ENCODE measurements at places on chromosomes 11 and 22.
A peak's percentile ranks its signal among the peaks of the same experiment; 100 is the strongest.

DNA sequence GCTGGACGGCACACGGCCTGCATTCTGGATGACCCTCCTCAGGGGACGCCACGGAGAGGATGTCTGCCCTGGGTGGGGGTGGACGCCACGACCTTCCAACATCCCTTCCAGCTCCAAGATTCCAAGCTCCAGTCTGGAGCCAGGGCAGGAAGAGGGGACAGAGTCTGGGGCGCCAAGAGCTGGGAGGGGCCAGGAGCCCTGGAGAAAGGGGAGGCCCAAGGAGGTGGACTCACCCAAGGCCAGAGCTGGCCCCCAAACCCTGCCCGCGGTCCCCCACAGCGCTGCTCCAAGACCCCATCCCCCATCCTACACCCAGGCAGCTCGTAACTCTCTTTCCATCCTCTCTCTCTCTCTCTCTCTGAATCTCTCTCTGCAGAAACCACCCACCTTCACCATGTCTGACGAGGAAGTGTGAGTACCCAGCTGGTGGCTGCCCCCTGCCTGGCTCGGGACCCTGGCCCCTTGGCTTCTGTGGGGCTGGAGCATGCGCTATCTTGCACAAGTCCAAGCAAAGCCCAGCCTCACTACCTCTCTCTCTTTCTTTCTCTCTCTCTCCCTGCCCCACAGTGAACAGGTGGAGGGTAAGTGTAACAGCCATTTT, 3.1 kb downstream of the TNNT3 start:
- no peak for DNase-seq

DNA sequence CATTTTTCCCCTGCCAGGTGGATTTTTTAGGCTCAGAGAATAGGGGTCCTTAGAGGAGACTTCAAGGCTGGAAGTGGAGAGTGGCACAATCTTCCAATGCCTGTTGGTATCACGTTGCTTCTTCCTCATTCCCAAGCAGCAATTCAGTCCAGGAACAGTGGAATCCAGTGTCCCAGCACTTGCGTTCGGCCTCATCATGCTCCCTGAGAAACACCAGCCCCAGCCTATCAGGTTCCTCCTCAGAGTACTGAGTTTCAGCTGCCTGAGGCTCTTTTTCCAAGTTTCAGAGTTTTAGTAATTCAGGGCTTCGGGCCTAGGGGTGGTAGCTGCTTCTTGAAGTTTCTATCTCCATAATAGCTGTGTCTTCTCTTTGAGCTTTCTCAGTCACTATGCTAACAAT, 31.9 kb upstream of the NRGN start:
- DNase-seq: no peak

- DNase-seq: no peak
Measured at GRCh38 chr11:134633276-134633675, 221.2 kb upstream of the B3GAT1 start.

- peak; percentile 81 for DNase-seq
Measured at GRCh38 chr11:58927393-58928106, 11.7 kb upstream of the GLYATL1 start.

- no peak for DNase-seq
Measured at GRCh38 chr22:44627521-44628139, 74.4 kb upstream of the PRR5 start.

GRCh38 chr11:112759418-112759817, 201.8 kb upstream of the NCAM1 start:
- DNase-seq: no peak

GRCh38 chr11:47376107-47376524, 2.2 kb downstream of the SPI1 start:
- no peak for DNase-seq

- DNase-seq: no peak
Measured at GRCh38 chr11:278001-278951, at the start of gene NLRP6. Gene NLRP6 (plus strand): TSS chr11:278407. CDS start chr11:278570, 163 bp downstream.

DNA sequence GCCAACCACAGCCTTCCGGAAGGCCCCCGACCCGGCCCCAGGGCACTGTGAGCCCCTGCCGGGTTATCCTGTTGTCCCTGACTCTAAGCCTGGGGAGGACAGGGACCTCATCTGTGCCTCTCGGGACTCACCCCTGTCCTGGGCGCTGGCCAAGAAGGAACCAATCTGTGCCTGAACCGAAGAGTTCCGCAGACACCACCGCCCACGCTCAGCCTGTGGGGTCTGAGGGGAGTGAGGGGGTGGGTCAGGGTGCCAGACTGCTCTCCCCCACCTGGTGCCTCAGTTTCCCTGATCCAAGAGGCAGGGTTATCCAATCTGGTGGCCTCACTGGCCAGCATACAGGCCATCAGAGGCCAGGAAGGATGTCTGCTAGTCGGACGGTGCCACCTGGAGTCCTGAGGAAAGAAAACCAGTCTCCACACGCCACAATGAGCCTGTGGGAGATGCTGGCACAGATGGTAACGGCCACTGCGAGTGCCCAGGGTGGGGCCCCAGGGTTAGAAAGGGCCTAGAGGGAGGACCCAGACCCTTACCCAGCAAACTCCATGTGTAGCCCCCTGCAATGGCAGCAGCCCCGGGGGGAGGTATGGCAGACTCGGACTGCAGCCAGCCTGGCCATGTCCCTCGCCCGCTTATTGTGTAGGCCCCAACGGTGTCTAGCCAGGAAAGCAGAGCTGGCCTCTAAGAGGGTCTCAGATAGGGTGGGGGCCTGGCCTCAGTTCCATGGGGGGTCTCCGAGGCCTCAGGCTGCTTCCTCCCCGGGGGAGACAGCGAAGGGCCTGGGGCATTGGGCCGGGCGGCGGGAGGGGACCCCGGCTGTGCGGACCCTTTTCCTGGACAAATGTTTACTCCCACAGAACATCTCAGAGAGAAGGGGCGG, 827 bp upstream of the TNNT3 start:
- no peak for DNase-seq

DNA sequence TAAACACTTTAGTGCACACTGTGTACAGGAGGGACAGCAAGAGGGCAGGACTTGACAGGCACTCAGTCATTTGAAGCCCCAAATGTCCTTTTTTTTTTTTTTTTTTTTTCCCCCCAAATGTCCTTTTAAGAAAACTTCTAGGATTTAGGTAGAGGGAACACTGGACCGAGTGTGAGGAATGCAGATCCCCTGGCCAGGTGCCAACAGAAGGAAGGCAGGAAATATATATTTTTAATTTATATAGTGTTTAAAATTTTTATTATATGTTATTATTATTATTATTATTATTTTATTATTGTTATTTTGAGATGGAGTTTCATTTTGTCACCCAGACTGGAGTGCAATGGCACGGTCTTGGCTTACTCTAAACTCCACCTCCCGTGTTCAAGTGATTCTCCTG, 35.5 kb downstream of the ARHGAP8 start:
- no peak for DNase-seq

DNA sequence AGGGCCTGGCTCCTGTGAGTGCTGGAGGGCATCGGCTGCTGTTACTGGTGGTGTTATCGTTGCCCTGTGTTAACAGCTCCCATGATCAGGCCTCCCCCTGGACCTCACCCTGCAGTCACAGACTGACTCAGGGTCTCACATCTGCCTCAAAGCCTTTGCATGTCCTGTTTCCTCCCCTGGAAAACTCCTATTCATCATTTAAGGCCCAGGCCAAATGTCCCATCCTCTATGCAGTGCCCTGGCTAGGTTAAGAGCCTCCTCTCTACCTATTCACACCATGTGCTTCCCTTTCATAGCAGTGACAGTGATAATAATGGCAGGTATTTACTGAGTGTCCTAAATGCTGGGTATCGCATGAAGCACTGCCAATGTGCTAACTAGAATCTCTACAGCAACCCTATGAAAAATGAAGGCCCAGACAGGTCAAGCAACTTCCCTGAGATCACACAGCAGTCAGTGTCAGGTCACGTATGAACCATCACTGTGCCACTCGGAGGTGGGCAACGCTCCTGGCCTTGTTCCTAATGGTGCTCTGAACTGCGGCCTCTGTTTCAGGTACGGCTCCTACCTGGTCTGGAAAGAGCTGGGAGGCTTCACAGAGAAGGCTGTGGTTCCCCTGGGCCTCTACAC, 9.3 kb downstream of the TSPO start:
- DNase-seq: no peak

DNA sequence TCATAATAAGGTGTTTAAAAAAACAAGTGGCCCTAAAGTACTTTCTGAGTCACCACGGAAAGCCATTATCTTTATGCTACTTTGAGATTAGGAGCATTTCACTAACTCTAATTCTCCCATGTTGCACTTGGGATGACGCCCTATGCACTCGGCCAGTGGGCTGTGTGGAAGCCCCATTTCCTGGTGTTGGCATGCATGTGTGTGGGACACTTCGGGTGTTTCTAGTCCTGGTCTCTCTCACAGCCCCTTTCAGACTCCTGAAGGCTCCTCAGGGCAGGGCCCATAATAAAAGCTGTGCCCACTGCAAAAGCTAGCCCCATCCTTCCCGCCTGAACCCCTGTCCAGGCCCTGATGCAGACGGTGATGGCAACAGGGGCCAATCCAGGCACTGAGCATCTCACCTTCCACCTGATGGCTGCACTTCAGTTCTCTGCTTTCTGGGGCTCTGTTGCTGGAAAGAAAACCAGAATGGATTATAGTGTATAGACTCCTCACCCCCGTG, 14.9 kb upstream of the FXYD2 start:
- no peak for DNase-seq

DNA sequence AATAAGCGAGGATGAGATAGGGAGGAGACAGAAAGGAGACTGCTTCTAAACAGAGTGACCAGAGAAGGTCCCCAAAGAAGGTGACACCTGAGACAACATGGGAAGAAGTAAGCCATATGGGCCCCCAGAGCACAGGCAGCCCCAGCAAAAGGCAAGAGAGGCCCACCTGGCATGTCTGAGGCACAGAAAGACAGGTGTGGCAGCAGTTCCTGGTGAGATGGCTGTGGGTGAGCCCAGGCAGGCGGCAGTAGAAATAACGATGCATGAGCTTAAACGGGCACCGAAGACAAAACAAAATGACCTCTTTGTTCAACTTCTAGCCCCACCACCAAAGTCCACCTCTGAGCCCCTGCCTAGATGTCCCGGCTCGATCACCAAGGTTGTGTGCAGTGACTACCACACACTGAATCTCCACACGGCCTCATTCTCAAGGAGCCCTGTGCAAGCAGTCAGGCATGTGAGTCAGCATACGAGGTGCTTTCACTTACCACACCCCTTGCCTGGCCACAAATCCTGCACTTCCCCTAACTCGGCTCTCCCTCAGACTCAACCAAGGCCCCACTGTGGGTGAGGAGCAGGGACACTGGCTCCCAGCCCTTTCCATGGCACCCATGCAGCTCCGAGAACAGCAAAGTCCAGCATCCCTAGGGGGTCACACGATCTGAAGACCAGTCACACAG, 77.6 kb downstream of the PACSIN2 start:
- DNase-seq: no peak

GRCh38 chr22:24460418-24461089, 33.2 kb downstream of the ADORA2A start:
- DNase-seq: no peak

- peak; percentile 9 for DNase-seq
Measured at GRCh38 chr11:119055901-119056300, 1.1 kb downstream of the HYOU1 start.

DNA sequence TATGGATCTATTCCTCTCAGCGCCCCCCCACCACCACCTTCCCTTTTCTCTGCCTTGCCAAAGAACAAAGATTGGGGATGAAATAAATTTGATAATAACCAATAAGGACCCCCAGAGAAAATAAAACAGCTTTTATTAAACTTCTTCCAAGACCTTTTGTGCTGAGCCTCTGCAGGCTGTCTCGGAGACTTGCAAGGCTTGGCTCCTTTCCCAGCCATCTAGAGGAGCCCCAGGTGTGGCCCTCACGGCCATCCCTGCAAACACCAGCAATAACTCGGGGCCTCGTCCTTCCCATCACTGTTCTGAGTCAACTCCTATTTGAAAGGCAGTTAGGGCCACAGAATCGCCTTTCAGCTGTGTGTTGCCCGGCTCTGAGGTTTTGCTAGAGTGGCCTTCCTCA, 51.2 kb upstream of the LMO1 start:
- no peak for DNase-seq

- peak; percentile 32 for DNase-seq
Measured at GRCh38 chr11:57536947-57537619, at the start of gene SMTNL1. Gene SMTNL1 (plus strand): TSS chr11:57537595. CDS start chr11:57542643, 5,048 bp downstream.

DNA sequence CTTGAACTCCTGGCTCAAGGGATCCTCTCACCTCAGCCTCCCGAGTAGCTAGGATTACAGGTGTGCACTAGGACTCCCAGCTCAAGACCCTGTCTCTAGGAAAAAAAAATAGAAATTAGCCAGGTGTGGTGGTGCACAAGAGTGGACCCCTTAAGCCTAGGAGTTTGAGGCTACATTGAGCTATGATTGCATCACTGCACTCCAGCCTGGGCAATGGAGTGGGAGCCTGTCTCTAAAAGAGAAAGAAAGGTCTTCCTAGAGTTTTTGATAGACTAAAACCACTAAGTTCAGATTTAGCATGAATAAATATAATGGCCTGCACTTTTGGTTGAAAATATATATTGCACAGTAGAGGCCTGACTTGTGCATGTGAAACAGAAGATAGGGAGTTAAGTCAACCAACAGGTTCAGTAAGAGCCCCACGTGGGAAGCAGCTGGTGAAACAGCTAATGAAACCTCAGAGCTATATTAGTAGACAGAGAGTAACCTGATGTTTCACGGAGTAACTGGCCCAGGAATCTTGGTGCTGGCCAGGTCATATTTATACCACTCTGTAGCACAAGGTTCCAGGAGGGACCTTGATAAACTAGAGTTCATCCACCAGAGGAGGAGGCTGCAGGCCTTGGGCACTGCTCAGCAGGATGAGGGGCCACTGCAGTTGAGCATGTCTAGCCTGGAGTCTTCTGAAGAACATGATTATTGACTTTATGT, 4.6 kb upstream of the MICAL3 start:
- no peak for DNase-seq

GRCh38 chr22:39177456-39177775, 24.9 kb upstream of the CBX7 start:
- DNase-seq: no peak

- no peak for DNase-seq
Measured at GRCh38 chr11:22703040-22703439, 36.6 kb downstream of the GAS2 start.

DNA sequence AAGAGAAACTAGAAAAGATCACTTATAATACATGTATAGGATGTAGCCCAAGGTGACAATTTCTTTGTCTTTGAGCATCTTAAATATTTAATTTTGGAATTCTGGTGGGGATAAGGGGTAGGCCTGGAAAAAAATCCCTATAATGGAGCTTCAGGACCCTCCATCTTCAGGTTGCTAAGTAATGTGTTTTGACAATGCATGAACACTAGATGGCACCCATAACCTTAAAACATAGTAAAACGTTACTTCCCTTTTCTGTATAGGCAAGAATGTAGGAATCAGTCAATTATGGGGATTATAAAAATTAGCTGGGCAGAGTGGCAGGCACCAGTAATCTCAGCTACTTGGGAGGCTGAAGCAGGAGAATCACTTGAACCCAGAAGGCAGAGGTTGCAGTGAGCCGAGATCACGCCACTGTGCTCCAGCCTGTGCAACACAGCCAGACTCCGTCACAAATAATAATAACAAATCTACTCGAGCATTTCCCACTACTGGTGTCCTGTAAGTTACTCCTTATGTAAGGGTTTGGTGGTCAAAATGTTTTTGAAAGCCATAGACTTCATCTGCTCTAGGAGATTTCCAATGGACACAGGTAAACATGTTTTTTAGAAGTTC, 541.9 kb upstream of the CCDC90B start:
- no peak for DNase-seq

GRCh38 chr11:748007-748359, 719 bp downstream of the TALDO1 start:
- no peak for DNase-seq

- peak; percentile 88 for DNase-seq
Measured at GRCh38 chr22:50326956-50327710, at the start of gene DENND6B. Gene DENND6B (minus strand): TSS chr22:50327012. CDS start chr22:50326988, 24 bp downstream.

GRCh38 chr22:24125941-24126340, 55.3 kb upstream of the SUSD2 start:
- DNase-seq: no peak

GRCh38 chr11:134355656-134356055, 23.9 kb downstream of the GLB1L2 start:
- no peak for DNase-seq

GRCh38 chr11:108512708-108513107, 14.5 kb upstream of the POGLUT3 start:
- DNase-seq: no peak
